ENCODE measurements at places on chromosomes 16 and 17.
A peak's percentile ranks its signal among the peaks of the same experiment; 100 is the strongest.

GRCh38 chr17:63480192-63480784 lies 3.4 kb downstream of the ACE start:
- DNase-seq: no peak

GRCh38 chr17:8846768-8847211 lies 20.7 kb downstream of the PIK3R6 start:
- DNase-seq: no peak

GRCh38 chr17:76542984-76543383 lies 3.1 kb downstream of the PRCD start:
- no peak for DNase-seq

- DNase-seq: no peak
Observed at GRCh38 chr17:49734515-49735490, 27.0 kb upstream of the SLC35B1 start.

DNA sequence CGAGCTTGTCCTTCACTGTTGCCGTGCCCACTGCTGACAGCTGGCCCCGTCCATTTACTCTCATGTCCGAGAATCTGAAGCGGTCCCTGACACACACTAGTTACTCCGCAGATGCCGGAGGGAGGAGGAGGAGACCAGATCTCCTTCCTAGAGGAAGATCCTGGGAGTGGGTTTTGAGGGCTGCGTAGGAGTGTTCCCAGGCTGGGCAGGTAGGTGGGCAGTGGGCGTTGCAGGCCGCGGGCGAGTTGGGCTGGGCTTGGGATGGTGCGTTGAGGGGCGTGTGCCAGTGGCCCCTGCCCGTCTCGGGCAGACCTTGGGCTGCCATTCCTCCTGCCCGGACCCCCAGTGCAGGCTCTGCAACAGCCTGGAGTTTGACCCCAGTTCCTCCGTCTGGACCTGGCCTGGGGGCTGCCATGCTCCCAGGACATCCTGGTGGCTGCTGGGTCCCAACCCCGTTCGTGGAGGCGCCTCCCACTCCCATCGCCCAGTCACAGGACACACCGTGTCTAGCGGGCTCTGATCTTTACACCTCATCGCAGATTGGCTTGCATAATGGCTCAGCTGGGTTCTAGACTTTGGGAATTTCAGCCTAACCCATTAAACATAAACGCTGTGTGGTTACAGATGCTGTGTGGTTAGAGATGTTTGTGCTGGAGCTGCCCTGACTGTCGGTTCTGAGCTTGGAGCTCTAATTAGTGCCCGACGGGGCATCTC lies 22.8 kb downstream of the CACNA1H start:
- no peak for DNase-seq

DNA sequence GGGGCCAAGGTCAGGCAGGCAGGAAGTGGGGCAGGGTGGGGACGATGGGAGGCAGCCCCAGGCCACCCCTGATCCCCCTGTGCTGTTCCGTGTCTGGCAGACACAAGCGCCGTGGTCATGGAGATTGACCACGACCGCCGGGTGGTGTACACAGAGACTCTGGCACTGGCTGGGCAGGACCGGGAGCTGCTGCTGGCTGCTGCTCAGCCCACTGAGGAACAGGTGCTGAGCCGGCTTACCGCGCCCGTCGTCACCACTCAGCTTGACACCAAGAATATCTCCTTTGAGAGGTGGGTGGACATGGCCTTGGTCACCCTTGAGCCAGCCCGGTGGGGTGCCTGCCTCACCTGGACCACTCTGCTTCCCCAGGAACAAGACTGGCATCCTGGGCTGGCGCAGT lies 13.7 kb downstream of the CORO6 start:
- DNase-seq: no peak

DNA sequence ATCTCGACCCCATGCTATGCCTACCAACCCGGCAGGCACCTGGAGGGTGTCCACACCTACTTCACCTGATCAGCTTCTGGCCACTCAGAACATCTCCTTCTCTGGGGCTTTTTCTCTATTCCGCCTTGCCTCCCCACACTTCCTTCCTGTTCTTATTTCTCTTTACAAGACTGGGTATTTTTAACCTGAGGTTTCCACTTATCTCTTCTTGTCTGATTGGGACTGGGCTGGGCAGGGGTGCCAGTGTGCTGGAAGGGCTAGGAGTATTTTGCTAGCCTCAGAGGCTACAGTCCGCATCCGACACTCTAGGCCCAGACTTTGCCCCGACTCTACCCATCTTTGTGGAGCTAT lies 26.2 kb upstream of the ZNF652 start:
- peak; percentile 72 for DNase-seq

GRCh38 chr16:82888591-82889001 lies 261.8 kb downstream of the CDH13 start:
- DNase-seq: no peak

- DNase-seq: no peak
Observed at GRCh38 chr16:55439101-55439690, 39.8 kb upstream of the MMP2 start.

GRCh38 chr16:6853565-6853964 lies 479.1 kb upstream of the RBFOX1 start:
- DNase-seq: no peak

GRCh38 chr16:55713103-55713502 lies 57.3 kb downstream of the SLC6A2 start:
- DNase-seq: no peak

GRCh38 chr17:61834610-61835009 lies 28.7 kb downstream of the BRIP1 start:
- no peak for DNase-seq

- DNase-seq: no peak
Observed at GRCh38 chr17:74898376-74898946, 5.0 kb upstream of the FADS6 start.

GRCh38 chr16:27685807-27686206 lies 135.9 kb downstream of the KATNIP start:
- DNase-seq: no peak

- peak; percentile 39 for DNase-seq
Observed at GRCh38 chr16:21950782-21951521, 2.2 kb upstream of the UQCRC2 start.

DNA sequence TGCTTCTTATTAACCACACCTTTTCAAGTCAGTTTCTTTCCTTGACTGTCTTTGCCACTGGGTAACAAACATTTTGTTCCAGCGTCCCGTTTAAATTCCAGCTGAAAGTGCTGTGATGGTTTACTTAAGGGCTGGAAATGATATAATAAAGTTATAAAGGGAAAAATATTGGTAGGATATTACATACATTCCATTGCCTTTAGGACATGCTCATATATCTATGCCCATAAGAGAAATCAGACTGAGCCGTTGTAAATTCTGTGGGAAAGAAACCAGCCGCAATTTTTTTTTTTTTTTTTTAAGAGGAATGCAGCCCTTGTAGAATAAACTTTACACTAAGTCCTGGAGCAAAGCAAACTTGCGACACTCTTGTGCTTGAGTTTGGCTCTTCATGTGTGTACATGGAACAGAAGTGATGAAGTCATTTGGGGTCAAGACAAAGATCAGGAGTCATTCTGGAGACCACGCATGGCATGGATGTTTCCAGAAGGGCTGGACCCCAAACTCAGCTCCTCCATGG lies 210.9 kb downstream of the XYLT1 start:
- DNase-seq: no peak

Data from CD4-positive, alpha-beta T cell treated with Interleukin-4 for 4 hours (primary cell).